ENCODE measurements at places on chromosomes 7 and 10.

- DNase-seq, result no peak
These were observed 86.9 kb upstream of the MKI67 start for GRCh38 chr10:128213156-128213555.

- DNase-seq, result no peak
These were observed 31.6 kb upstream of the FOXK1 start for GRCh38 chr7:4650433-4651047.

DNA sequence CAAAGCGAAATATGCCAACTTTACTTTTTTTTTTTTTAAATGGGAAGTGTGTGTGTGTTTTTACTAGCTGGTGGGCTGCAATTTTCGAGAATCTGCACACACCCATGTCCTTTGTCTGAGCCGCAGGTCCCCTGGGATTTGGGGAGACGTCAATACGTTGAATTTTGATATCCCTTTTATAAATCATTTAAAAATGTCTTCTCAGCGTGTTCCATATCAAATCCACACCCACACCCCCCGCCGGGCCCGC, 404 bp upstream of the FMC1 start:
- no peak for DNase-seq

DNA sequence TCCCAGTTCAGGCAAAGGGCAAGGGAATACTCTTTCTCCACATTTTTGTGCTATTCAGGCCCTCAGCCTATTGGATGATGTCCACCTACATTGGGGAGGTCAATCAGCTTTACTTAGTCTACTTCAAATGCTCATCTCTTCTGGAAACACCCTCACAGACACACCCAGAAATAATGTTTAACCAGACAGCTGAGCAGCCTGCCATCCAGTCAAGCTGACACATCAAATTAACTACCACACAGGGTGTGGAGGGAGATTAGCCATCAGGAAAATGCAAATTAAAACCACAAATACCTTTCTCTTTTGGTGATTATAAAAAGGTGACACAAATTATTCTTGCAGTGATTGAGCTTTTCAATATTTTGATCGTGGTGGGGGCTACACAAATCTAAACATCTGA, 74.7 kb upstream of the FZD8 start:
- DNase-seq, result no peak

- DNase-seq, result no peak
These were observed 221.4 kb downstream of the ADARB2 start for GRCh38 chr10:1515780-1516491.

DNA sequence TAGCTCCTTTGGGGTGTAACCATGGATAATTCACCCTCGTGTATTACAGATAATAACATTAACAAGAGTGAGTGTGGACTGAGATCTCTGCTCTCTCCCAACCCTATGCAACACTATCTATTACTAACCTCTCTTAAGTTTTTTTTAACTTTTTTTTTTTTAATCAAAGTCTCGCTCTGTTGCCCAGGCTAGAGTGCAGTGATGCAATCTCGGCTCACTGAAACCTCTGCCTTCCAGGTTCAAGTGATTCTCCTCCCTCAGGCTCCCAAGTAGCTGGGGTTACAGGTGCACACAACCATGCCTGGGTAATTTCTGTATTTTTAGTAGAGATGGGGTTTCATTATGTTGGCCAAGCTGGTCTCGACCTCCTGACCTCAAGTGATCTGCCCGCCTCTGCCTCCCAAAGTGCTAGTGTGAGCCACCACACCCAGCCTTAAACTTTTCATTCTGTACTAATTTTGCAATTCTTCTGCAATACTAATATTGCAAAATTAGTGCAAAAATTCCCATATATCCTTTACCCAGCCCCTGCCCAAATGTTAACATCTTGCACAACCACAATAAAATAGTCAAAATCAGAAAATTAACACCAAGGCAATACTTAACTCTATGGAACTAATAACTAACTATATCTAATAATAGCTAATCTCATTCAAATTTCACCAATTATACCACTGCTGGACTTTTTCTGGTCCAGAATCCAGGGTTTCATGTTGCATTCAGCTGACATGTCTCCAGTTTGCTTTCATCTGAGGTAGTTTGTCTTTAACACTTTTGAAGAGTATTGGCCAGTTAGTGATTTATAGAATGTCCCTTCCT, 66.5 kb upstream of the TCF7L2 start:
- no peak for DNase-seq

DNA sequence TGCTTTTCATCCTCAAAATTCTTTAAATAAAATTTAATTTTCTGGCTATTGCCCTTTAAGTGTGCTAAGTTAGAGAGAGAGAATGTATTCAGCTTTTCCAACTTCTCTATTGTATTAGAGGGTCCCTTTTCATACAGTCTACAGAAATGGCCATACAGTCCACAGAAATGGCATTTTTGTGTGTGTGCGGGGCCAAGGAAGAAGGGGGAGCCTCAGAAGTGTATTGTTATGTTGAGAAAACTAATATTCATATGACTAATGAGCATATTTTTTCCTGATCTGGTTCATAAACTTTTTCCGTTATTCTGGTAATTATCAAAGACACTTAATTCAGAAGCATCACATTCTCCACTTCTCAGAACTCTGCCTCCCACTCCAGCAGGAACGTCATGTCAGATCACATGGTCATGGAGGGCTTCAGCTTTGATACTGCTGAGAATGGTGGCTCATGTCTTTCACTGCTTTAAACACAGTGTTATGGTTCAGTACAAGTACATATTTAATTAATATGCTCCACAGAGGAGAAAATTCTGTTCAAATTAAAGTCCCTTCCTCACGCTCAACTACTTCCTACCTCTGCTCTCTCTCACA, 37.1 kb downstream of the ELMO1 start:
- DNase-seq, result no peak

- no peak for DNase-seq
These were observed 40.0 kb downstream of the RAPGEF5 start for GRCh38 chr7:22316914-22317313.

- DNase-seq, result no peak
These were observed 156.8 kb downstream of the NRCAM start for GRCh38 chr7:108299251-108299973.

DNA sequence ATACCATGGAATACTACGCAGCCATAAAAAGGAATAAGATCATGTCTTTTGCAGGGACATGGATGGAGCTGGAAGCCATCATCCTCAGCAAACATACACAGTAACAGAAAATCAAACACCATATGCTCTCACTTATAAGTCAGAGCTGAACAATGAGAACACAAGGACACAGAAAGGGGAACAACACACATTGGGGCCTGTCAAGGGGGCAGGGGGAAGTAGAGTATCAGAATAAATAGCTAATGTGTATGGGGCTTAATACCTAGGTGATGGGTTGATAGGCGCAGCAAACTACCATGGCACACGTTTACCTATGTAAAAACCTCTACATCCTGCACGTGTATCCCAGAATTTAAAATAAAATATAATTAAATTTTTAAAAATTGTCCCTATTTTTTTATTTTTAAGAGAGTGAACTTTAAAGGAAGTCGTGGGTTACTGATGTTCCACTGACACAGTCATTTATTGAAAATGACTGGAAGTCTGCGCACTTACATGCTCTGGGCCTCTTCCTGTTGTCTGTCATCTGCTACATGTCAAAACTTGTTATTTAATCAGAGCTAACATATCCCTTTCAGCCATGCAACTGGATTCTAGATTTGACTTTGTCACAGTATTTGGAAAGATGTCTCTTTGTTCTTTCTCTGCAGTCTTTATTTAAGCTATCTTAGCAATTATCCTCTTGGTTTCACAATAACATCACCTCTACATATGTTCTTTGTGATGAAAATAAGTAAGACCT, 73.7 kb upstream of the ABCB5 start:
- DNase-seq, result no peak

DNA sequence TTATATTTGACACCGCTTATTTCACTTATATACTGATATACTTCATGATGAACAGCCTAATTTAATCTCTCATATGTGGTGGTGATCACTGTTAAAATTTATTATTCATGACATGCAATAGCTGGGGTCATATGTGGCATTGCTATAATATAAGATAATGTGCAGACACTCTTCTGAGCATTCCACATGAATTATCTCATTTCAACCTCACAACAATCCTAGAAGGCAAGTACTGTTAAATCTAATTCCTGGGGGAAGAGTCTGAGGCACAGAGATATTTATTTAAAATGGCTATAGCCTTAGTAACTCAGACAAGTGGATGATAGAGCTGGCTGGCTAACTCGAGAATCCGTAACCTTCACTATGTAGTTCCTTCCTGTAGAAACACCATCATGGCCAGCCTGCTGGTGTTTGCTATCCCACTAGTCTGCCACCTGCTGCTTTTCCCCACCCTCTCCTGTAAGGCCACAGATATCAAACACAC, 46.6 kb upstream of the A1CF start:
- DNase-seq, result no peak

- DNase-seq, result no peak
These were observed 12.4 kb upstream of the PRKAR1B start for GRCh38 chr7:739455-739982.

- no peak for DNase-seq
These were observed 7.1 kb downstream of the SND1 start for GRCh38 chr7:127658970-127659630.

DNA sequence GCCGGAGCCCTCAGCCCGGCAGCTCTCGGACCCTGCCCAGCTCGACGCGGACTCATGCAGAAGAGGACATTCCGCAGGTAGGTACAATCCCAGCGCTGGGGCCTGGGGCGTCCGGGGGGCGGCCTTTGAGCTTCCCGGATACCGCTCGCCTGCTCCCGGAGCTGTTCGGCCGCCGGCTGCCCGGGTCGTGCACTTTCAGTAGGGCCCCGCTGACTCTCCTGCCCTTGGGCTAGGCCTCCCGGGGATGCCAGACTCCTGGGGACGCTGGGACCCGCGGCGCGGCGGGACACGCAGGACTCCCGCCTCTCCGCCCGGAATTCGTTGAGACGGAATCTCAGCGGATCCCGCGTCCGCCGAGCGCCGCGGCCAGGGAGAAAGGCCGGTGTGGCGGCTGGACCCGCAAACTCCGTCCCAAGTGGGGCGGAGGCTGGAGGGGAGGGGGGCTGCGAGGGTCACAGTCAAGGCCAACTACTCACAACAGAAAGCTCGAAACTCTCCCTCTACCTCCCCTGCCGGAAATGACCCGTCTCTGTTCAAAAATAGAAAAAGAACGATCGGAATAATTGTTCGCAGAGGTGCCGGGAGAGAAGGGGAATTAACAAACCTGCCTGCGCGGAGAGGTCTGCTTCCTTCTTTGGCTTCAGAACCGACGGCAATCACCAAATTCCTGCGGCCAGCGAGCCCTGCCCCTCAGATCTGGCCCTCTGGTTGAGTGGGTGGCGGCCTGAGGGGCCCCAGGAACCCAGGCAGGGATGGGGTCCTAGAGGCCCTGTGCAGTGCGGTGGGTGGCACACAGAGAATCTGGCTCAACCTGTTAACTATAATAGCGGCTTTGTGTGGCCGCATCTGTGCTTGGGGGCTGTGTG, 9.2 kb downstream of the TLX1 start:
- no peak for DNase-seq

DNA sequence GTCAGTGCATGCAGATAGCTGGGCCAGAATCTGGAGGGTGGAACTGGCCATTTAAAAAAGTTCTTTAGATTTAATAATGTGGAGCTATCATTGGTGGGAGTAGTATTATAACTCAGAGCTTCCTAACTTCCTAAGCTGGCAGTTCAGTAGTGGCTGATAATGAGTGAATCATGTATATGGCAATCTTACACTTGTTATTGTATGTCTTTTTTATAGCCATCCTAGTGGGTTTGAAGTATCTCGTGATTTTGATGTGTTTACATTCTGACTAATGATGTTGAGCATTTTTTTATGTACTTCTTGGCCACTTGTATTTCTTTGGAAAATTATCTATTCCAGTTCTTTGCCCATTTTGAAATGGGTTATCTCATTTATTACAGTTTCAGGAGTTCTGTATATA, 15.4 kb downstream of the TFAM start:
- no peak for DNase-seq

DNA sequence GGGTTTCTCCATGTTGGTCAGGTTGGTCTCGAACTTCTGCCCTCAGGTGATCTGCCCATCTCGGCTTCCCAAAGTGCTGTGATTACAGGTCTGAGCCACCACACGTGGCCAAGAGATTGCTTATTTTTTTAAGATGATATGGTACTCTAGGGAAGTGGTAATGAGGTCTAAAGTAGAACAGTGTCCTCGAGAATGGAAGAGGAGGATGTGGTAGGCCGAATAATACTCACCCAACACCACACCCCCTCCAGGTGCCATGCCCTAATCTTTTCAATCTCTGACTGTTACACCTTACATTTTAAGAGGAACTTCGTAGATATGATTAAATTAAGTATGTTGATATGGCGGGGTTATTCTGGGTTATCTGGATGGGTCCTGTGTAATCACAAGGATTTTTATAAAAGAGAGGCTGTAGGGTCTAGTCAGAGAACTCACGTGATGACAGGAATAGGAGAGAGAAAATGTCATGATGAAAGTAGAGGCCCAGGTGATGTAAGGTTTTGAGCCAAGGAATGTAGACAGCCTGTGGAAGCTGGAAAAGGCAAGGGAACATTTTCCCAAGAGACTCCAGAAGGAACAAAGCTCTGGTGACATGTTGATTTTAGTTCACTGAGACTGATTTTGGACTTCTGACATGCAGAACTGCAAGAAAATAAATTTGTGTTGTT, 29.5 kb downstream of the CDK13 start:
- no peak for DNase-seq

GRCh38 chr10:59606551-59606961, 103.1 kb downstream of the SLC16A9 start:
- no peak for DNase-seq

- DNase-seq, result no peak
These were observed 78.1 kb upstream of the VWDE start for GRCh38 chr7:12481722-12482121.

- no peak for DNase-seq
These were observed 122.6 kb upstream of the ASAH2 start for GRCh38 chr10:50373821-50374501.

Measured in NCI-H524 (cell line).